Activated naive CD8-positive, alpha-beta T cell treated with anti-CD3 and anti-CD28 coated beads, Interleukin-2, amount 50 U/mL, for 16 hours (primary cell): ENCODE measurements at places on chromosomes 6 and 20.

DNA sequence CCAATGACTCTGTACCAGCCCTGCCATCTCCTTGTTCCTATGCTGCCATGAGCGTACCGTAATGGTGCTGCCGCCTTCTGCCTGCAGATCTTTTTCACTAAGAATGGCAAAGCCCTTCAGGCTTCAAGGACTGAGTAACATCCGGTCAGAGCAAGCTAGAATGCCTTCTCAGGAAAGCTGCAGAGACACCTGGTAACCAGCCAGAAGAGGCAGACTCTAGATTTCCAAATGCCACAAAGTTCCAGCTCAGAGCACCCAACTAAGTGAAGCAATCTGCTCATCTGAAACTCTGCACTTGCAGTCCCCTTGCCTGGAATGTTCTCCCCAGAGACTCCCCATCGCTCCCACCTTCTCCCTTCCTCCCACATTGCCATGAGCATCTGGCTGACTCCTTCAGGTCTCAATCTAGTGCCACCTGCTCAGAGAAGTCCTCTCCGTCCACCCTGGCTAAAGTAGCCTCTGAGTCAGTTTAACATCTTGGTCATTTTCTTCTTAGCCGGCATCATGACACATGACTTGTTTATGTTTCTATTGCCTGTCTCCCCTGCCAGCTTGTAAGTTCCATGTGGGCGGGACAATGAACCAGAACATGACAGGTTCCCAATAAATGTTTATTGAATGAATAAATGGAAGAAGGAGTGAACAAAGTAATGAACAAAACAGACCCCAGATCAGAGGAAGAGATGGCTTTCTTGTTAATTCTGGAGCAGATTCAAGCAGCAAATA is 6.9 kb upstream of the OCSTAMP start:
- no peak for DNase-seq

DNA sequence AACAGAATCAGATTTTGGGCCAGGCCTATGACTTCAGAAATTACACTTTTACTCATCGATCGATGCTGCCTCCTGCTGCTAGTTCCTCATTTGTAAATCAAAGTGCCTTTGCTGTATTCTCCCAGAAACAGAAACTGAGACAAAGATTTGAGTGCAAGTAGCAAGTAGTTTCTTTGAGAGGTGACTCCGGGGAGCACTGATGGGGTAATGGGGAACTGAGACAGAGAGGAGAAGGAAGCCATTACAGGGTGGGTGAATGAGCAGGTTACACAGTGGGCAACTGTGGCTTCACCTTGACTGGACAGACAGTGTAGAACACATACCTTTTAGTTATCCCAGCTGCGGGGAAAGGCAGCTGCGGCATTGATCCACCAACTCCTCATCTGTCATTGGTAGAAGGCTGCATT is 9.7 kb upstream of the CD40 start:
- DNase-seq: no peak

- no peak for DNase-seq
Observed at GRCh38 chr6:135520781-135521180, 23.2 kb upstream of the AHI1 start.

- no peak for DNase-seq
Observed at GRCh38 chr20:31781945-31782344, 37.2 kb upstream of the MYLK2 start.

DNA sequence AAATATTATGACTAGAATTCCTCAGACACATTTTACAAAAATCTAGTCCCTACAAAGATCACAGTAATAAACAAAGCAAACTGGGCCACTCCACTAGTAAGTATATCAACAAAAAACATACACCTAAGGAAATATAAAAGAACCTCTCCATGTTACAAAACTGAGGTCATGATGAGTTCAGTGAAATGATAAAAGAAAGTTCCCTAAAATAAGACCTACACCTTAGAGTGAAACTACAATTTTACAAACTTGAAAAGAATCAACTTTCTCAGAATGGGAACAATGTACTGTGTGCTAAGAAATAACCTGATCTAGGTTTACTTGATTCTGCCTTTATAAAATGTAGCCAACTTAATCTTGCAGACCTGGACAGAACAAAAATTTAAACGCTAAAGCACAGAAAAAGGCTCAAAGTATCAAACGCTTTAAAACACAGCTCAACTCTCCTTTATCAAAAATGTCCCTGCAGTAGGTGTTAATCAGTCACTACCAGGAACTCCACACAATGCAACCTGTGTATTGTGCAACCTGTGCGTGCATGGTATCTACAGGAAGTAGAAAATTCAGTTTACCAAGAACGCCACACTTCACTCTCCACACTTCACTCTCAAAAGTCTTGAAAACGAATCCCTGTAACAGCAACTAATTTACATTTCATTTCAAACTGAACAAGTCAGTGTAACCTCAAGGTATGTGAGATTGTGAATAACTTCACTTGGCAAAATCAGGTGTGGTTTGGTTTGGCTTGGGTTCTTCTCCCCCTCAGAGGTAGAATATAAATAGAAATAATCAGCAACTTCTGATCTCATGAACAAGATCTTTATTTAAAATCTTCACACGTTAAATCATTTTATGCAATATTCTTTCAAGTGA is 1.8 kb downstream of the RALGAPA2 start:
- no peak for DNase-seq

DNA sequence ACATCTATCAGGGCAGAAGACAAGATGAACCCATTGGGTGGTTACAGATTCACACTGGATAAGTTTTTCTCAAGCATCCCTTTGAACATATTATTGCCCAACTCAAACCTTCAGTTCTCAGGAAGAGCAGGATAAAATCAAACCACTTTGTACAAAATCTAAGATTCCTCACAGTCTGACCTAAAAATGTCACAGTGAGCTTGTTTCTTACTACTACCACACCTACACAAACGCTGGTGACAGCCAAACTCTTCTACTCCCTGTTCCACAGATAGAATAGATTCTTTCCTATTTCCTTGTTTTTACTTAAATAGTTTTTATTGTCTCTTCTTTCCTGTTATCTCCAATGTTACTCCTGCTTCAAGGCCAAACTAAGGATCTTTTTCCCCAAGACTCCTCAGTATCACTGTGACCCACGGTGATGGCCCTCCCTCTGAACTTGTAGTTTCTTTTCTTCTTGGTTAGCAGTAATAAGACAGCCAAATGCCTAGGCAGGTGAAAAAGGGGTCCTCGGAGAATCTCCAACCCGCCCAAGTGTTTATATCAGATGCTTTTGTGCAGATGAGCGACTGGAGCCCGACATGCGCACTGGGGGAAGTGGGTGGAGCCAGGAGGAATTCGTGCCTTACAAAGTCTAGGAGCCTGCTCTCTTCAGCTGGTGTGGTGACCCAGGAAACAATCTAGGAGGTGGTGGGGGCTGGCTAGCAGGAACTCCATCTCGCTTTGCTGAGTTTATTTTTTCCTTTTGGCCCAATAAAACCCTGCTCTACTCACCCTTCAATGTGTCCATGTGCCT is 53.4 kb downstream of the SEL1L2 start:
- no peak for DNase-seq

GRCh38 chr6:42142118-42142835 is at the start of gene C6orf132:
C6orf132 (minus strand) TSS chr6:42142620; CDS start chr6:42142444, 176 bp downstream.
- DNase-seq: no peak

DNA sequence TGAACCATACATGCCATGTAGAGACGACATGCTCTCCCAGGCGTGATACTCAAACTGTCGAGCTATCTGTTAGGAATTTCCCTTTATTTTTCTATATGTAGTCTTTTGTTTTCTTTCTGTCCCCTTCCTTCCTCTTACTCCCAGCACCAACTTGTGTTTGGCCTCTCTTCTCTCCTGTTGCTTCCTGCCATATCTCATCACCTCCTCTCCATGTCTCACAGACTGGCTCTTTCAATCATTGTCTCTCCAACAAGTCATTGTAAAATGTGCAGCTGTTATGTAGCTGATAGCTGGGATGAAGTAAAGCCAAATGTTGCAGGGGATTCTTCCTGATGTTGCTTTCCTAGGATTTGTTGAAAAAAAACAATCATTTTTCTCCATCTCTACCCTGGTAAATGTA is 234.5 kb downstream of the TMEM242 start:
- no peak for DNase-seq

GRCh38 chr6:449486-450419 is 58.2 kb downstream of the IRF4 start:
- no peak for DNase-seq

DNA sequence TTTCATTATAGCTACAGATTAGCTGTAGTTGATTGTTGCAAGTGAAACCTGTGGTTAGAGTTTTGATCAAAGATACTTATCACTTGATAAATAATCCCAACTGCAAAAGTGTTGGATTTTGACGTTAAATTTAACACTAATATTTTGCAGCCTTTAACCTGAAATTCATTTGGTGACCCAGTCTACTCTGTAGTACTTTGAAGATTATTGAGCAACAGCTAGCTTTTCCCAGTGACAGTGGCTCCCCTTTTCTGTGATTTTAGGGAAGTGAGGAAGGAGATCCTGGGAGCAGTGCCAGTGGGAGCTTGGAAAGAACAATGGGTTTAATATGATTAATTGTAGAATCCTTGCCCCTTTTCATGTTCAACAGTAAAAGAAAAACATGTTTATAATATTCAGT is 76.9 kb downstream of the NCOA3 start:
- DNase-seq: no peak

GRCh38 chr6:147604373-147604772 is 95.9 kb downstream of the SAMD5 start:
- DNase-seq: no peak

GRCh38 chr20:8076306-8077136 is 55.5 kb upstream of the PLCB1 start:
- no peak for DNase-seq

DNA sequence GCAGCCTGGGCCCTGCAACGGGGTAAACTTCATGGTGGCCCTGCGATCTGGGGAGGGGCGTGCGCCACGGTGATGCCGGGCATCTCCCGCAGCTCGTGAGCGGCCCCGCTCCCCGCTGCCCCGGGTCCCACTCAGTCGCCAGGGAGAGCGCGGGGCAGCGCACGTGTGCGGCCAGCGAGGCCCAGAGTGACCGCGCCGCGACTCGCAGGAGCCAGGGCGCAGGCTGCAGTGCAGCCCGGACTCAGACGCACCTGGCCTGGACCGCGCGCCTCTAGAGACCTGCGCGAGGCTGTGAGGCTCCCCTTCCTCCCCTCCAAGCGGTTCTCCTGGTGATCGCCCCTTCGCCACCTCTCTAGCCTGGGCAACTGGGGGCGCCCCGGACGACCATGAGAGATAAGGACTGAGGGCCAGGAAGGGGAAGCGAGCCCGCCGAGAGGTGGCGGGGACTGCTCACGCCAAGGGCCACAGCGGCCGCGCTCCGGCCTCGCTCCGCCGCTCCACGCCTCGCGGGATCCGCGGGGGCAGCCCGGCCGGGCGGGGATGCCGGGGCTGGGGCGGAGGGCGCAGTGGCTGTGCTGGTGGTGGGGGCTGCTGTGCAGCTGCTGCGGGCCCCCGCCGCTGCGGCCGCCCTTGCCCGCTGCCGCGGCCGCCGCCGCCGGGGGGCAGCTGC is 652 bp downstream of the BMP6 start:
- no peak for DNase-seq

GRCh38 chr20:21809961-21810523 is 104.6 kb downstream of the PAX1 start:
- no peak for DNase-seq

DNA sequence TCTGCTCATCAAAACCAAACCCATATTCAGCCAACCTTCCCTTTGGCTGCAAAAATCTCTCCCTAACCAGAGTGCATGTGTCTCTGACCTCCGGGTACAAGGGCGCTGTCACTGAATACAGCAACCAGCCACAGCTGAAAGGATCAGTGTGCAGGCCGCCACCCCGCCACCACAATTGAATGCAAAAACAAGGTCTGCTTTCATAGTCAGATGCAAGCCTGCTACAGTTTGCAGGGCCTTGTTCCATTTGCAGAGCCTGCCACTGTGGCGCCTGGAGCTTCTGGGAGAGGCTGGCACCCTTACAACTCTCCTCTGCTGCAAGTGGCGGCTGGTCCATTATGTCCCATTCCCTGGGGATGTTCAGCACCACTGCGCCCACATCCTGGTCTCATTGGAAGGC is 23.5 kb downstream of the MDGA1 start:
- no peak for DNase-seq

DNA sequence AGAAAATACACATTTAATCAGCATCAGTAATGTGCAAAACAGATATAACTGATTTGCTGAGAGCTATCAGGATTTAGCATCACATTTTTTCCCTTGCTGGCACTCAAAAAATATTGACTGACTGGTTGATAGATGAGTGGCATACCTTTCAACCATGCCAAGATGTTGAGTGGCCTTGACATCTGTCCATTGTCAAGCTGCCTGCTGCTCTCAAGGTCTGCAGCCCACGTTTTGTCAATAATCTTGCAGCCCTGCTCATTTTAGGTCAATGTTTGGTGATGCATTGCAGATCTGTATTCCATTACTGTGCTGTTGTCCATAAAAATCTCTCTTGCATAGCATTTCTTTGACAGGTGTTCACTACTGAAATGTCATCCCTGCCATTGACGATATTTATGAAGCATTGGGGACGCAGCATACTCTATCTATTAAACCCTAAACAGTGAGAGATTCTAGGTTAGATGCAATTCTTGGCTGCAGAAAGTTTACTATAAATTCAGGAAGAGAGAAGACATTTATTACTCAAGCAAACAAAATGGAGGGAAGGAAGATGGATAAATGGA is 111.6 kb downstream of the BFSP1 start:
- DNase-seq: no peak

- DNase-seq: no peak
Observed at GRCh38 chr6:134146268-134147033, 94.0 kb upstream of the SLC2A12 start.

DNA sequence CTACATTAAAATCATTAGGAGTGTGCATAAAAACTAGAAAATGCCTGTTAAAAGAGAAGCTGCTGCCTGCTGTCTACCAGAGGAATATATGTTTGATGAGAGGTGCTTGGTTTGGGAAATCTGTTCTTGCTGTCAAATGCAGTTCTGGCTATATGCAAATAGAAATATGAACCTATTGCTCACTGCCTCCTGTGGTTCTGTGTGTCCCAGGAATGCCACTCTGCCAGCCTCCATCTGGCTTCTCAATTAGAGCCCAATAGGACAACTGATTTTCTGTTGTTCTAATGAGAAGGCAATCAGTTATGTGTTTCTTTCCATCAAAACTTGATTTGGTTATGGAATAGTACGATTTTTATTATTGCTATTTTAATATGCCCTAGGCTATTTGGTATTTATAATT is 759.7 kb downstream of the HDGFL1 start:
- no peak for DNase-seq

- DNase-seq: no peak
Observed at GRCh38 chr6:36032261-36032660, 4.7 kb downstream of the MAPK14 start.

GRCh38 chr20:36063916-36064657 is 90.5 kb upstream of the EPB41L1 start:
- no peak for DNase-seq

DNA sequence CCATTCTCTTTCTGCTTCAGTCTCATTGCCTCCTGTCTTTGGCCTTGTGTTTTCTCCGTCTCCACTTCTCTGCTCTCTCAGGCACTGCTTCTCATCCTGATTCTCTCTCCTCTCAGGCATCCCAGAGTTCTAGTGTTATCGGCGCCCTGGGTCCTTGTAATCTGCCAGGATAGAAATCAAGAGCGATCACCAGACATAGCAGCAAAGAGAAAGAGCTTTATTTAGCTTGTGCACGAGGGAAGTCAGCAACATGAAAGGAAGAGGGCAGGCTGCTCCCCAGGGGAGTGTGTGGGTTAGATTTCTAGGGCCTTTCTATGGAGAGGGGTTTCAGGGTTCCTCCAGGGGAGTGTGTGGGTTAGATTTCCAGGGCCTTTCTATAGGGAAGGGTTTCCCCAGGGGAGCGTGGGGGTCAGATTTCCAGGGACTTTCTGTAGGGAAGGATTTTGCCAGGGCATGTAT is 32.5 kb downstream of the SUN5 start:
- no peak for DNase-seq

GRCh38 chr6:24945054-24945453 is 9.3 kb upstream of the RIPOR2 start:
- no peak for DNase-seq
